ENCODE measurements at places on chromosomes 7 and 10. TPM values are rescaled to one million over a fixed set of nuclear protein-coding genes. Genes with fewer than 3 reads are reported as not detected.
A peak's percentile ranks its signal among the peaks of the same experiment; 100 is the strongest.

GRCh38 chr7:82247814-82248433 lies 195.7 kb downstream of the CACNA2D1 start:
- DNase-seq, result peak; percentile 16

Gene EGR2
- 0.03 TPM for total RNA-seq

Gene TLL2
- total RNA-seq, result 0.60 TPM

- DNase-seq, result no peak
Measured at GRCh38 chr7:151135525-151135845, 32.0 kb downstream of the GBX1 start.

GRCh38 chr10:17954861-17955260 lies 3.1 kb downstream of the SLC39A12 start:
- DNase-seq, result peak; percentile 30

DNA sequence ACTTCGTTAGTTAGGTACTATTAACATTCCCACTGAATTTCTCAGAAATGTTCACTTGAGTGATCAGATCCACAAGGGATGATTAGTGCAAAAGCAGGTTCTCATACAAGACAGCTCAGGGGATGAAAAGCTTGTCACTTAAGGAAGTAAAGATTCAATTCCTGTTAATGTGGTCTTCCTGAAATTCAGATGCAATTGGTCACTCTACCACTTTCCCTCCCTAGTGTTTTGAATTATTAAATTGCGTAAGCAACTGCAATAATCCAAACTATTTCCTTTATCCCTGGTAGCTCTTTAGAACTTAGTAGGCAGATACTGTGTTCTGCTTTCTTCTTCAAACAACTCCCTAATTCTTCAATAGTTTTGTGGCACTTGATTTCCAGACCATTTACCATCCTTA lies 121.4 kb downstream of the MAGI2 start:
- DNase-seq, result no peak

GRCh38 chr7:75716992-75717626 lies 21.6 kb downstream of the HIP1 start:
- DNase-seq, result peak; percentile 38

Gene AGR2
- 0.92 TPM for total RNA-seq

- no peak for DNase-seq
Measured at GRCh38 chr7:127625331-127625730, 7.4 kb upstream of the PAX4 start.

DNA sequence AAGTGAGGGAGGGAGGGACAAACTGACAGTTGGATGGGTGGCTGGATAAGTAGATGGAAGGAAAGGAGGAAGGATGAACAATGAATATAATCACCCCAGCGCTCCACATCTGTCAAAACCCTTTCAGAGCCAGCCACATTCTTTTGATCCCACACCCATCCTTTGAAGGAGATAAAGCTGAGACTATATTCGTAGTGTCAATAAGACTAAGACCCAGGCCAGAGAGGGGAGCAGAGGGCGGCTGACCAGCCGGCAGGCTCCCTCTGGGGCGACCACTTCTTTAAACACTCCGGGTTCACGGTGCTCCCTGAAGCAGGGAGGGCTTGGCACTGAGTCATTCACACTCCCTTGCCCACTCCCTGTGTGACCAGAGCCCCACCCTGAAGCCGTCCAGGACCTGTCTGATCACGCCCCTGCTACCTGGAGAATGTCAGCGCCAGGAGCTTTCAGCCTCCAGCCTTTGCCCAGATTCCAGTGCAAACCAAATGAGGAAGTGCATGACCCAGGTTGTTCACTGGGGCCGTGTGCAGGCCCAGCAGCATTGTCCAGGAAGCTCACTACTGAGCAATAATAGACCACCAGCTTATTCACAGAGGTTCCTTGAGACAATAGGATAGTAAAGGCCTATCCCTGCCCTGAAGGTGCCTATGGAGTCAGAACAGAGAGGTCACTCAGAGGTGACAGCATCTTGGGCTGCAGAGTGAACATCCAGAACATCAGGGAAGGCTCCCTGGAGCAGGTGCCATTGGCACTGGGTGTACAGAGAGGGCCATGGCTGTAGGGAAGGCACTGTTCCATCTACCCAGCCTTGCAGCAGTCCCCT lies 34.4 kb downstream of the UNC5B start:
- peak; percentile 95 for DNase-seq

Gene CDNF
- total RNA-seq, result 0.34 TPM

DNA sequence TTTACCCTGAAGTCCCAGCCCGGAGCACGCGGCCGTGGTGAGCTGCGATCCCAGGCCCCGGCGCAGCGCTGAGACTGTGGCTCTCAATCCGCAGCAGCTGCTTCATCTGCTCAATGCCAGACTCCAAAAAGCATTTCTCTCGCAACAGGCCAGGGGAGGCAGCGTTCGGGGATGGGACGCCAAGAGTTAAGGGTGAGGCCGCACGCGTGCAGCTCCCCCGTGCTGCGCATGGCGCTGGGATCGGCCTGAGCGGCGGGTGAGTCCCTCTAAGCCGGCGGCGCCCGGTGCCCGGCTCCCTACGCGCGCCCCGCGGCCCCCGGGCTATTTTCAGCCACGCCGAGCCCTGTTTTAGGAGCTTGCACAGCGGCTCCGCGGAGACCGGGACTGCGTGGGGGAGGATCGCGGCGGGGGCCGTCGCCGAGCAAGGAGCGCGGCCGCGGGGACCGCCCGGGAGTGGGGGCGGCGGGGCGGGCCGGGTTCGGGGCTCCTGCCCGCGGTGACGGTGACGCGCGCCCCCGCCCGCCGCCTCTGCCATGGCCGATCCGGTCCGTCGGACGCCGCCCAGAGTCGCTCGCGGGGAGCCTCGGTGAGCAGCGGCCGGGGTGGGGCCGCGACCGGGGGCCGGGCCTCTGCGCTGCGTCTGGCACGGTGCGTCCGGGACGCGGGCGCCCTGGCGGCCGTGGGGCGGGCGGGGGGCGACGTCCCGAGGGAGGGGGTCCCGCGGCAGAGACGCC lies 29.4 kb upstream of the JAKMIP3 start:
- DNase-seq, result no peak

Gene TMEM273
- total RNA-seq, result not detected

Gene TRIM74
- total RNA-seq, result 0.07 TPM

Gene SPDYE1
- total RNA-seq, result not detected

Gene SLC39A12
- total RNA-seq, result not detected

DNA sequence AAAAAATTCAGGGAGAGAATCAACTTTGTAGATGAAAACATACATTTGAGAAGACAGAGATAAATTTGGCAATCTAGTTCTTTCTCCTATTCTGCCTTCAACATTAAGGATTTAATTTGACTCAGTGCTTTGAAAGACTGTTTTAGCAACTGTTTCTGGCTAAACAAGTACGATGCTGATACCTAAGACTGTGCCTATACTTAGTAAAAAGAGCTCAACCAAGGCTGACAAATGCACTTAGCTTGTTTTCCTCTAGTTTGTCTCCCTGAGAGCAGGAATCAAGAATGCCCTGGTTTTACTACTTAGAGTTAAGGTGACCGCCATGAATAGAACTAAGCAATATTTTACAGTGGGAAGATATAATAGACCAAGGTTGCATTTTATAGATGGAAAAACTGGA lies 49.5 kb downstream of the NRP1 start:
- no peak for DNase-seq

Gene CAV2
- total RNA-seq, result 280 TPM

- peak; percentile 91 for DNase-seq
Measured at GRCh38 chr7:50826371-50827172, 43.9 kb upstream of the GRB10 start.

DNA sequence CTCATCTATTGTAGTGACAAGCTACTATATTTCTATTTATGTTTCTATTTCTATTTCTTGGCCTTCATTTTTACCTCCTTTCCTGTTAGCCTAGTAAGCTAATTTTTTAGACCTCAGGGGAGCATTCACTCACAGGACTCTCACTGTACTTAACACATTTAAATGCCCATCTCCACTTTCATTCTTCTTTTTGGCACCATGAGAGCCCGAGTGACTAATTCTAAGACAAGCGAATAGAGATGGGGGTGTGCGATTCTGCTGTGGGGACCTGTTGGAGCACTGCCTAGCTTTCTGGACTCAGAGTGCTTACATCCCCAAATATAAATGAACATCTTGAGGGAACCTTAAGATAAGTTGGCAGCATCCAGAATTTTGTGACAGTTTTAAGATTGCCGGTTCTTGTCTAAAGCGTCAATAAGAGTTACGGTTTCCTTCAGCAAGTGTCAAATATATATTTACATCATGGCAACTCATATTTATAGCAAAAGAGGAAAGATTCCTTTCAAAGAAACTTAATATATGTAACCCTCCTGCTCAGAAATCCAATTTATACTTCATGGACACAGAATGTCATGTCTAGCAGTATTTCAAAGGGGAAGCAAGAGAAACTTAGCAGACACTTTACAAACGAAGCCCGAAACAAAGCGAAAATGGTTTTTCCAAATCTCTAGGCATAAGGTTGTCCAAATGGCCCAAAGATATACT lies 54.1 kb upstream of the AFAP1L2 start:
- no peak for DNase-seq

Gene CRYGN
- total RNA-seq, result not detected

GRCh38 chr7:7931626-7932025 lies 37.0 kb upstream of the GLCCI1 start:
- no peak for DNase-seq

DNA sequence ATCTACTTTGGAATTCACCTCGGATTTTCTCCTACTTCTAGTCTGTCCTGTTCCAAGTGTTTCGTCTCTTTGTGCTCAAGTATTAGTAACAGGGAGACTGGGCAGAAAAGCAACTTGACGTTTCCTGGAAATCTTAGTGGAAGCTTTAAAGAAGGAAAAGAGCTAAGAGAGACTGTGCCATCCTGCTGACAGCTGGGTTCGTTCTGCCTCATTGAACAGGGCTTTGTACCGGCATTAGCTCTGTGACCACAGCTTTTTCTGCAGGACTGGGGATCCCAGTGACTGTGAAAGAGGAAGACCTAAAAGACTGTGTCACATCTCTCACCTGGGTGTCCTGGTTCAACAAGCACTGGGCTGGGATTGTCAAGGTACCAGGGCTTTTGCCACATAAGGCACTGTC lies 70.8 kb upstream of the CDCA7L start:
- no peak for DNase-seq

DNA sequence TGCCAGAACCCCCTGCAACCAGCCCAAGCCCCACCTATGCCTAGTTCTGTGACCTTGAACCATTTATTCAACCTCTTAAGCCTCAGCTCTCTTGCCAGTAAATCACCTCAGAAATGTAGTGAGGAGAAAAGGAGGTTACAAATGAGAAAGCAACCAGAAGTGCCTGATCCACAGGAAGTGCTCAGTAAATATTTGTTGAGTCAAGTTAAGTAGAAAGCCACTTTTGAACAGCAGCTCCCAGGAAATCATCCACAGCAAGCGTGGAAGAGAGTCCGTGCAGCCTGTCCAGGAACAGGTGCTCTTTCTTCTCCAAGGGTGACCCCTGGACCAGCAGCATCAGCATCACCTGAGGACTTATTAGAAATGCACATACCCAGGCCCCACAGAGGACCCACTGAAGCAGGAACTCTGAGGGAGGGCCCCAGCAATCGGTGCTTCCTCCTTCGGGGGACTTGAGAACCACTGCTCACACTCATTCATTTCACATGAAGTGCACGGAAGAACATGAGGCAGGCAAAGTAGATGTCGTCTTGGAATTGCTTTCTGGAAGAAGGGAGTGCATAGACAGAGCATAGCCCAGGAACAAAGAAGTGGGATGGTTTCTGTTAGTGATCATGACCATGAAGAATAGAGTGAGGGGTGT lies 6.3 kb upstream of the C10orf71 start:
- no peak for DNase-seq

Gene SORBS1
- 0.74 TPM for total RNA-seq

DNA sequence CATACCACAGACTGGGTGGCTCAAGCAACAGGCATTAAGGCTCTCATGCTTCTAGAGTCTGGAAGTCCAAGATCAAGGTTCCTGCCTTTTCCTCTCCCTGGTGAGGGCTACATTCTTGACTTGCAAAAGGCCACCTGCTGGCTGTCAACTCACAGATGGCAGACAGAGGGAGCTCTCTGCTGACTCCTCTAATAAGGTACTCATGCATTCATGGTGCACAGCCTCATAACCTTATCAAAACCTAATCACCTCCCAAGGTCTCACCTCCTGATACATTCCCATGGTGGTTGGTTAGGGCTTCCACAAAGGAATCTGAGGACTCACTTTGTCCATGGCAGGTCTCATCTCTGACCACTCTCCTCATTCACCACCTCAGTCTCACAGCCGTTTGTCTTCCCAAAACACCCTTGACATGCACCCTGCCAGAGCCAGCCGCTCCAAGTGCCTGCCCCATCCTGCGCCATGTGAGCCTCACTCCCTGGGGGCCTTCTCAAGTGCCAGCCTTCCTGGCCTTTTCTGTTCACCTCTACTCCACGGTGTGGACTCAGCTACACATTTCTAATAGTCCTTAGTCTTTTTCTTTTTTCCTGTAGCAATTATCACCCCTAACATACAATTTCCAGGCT lies 400.3 kb upstream of the ADARB2 start:
- DNase-seq, result peak; percentile 61

GRCh38 chr7:110888641-110889040 lies 202.3 kb upstream of the LRRN3 start:
- DNase-seq, result no peak

Gene PSD
- 0.24 TPM for total RNA-seq

GRCh38 chr10:48947690-48948469 lies 8.2 kb upstream of the LRRC18 start:
- DNase-seq, result no peak

- DNase-seq, result no peak
Measured at GRCh38 chr10:99484626-99485581, 47.8 kb upstream of the NKX2-3 start.

Gene FFAR4
- total RNA-seq, result not detected

Gene EN2
- not detected for total RNA-seq

DNA sequence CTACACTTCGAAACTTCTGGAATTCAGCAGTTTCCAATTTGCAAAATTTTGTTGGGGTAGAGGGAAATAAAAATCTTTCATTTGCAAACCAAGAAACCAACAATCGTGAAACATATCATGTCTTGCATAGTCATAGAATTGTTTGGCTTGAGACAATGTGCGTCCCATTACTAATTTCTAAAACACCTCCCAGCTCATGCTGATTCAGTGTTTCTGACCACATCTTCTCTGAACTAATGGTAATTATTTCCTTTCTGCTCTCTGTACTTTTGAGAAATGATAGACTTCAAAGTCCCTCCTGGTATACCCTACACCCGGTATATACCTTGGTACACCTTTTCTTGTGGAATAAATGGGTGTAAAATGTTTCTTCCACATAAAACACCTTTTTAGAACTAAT lies 41.8 kb upstream of the TSPAN13 start:
- DNase-seq, result no peak

GRCh38 chr10:62650411-62650810 lies 154.1 kb upstream of the ADO start:
- no peak for DNase-seq

Gene TMEM213
- total RNA-seq, result not detected

Gene MLXIPL
- 0.32 TPM for total RNA-seq

GRCh38 chr10:18306031-18306430 lies 165.8 kb downstream of the CACNB2 start:
- DNase-seq, result no peak

Gene UCN3
- total RNA-seq, result not detected

Gene TRPV6
- 0.24 TPM for total RNA-seq

- DNase-seq, result no peak
Measured at GRCh38 chr10:123678376-123678775, 12.2 kb downstream of the GPR26 start.

Gene FGFR2
- 30.3 TPM for total RNA-seq

Measured in foreskin keratinocyte (primary cell).